Right ventricle myocardium superior (tissue), 1 donor: ENCODE measurements at places on chromosomes 3 and 15.

DNA sequence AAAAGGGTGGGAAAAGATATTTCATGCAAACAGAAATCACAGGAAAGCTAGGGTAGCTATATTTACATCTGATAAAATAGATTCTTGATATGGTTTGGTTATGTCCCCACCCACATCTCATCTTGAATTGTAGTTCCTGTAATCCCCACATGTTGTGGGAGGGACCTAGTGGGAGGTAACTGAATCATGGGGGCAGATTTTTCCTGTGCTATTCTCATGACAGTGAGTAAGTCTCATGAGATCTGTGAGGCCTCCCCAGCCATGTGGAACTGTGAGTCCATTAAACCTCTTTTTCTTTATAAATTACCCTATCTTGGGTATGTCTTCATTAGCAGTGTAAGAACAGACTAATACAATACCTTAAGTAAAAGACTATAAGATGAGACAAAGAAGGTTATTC, 558.1 kb downstream of the RSL24D1 start:
- no peak for DNase-seq

- DNase-seq = no peak
Measured at GRCh38 chr15:41792000-41792637, 17.8 kb downstream of the MAPKBP1 start.

- no peak for DNase-seq
Measured at GRCh38 chr3:114115143-114115542, 58.6 kb downstream of the QTRT2 start.

DNA sequence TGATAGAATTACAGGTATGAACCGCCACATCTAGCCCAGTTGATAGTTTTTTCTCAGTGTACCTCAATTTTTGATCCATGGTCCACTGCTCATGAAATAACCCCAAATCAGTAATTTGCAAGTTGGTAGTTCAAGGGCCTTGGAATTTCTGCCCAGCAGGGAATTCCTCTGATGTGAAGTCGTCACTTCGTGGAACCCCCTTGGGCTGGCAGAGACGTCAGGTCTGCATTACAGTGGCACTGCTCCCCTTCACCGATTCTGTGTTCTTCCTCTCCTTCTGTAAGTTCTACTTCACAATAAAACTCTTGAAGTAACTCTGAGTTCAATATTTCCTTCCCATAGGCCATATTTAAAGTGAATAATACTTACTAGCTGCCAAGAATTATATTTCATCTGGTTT, 881.0 kb downstream of the OTOL1 start:
- no peak for DNase-seq

- DNase-seq = no peak
Measured at GRCh38 chr3:79286882-79287281, 480.9 kb downstream of the ROBO1 start.

DNA sequence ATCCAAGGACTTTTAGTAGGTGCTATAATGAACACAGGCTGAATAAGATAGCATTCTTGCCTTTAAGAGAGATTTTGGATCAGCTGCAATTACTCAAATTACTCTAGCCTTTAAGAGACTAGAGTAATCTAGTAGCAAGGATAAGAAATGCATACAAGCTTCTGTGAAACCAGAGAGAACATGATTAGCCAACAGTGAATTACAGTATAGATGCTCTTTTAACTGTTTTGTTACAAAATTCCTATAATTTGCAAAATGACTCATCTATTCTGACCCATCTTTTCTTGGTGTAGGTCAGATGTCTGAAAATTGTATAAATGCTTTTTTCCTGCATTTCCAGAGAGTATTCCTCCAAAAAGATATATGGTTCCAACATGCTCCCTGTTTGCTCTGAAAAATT, 66.9 kb downstream of the CEP63 start:
- DNase-seq = no peak

GRCh38 chr15:36313021-36313420, 266.4 kb upstream of the CDIN1 start:
- DNase-seq = no peak

GRCh38 chr3:12686096-12686495, 22.2 kb upstream of the RAF1 start:
- no peak for DNase-seq

DNA sequence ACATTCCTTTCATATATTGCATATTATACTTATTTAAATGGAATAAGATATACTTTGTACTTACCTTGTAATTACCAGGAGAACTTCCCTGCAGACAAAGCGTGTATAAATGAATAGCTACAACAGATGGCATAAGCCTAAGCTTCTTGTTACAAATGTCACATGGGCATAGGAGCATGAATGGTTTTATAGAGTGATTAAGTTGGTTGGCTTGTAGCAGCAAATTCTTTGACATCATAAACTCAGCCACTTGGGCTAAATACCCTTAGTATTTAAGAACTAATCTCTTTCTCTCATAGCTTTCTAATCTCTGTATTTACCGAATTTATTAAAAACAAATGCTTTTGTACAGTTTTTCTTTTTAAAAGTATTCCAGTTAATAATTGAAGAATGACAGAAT, at the start of gene UBAP1L:
Gene UBAP1L, minus strand, starts transcription at position 115 of the 400 bp plus-strand sequence. CDS start 8,985 bp downstream, outside the sequence.
- DNase-seq = no peak

GRCh38 chr15:94670438-94671034, 439.2 kb downstream of the MCTP2 start:
- DNase-seq = no peak

- no peak for DNase-seq
Measured at GRCh38 chr15:89521605-89522004, 25.2 kb upstream of the RHCG start.

DNA sequence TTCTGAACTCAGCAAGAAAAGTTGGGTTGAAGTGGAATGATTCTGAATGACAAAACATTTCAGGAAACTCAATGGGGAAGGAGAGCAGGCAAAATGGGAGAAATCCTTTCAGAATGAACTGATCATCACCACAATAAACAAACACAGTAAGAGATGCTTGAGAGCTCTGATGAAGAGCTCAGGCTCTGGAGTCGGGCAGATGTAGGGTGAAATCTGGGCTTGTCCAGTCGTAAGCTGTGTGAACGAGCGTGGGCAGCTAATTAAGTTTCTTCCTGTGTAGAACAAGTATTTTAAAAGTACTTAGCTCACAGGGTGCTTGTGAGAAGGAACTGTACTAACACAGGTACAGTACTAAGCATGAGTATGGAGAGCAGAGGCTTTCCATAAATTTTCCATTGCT, 406.2 kb downstream of the FOXP1 start:
- DNase-seq = no peak

DNA sequence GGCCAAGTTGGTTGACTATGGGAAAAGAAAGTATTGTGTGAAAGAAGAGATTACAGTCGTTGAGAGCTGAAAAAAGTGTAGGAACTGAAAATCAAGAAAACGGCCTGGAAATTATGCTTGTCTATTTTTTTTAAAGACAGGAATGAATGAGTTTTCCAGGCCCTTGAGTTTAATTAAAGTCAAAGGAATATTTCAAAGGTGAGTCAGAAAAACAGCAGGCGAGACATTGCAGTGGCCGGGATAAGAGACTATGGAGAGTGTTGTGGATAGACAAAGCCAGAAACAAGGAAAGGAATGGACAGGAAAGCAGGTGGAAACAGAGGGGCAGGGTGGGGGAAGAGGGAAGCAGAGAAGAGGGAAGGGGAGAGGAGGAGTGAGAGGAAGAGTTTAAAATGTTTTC, 275.1 kb upstream of the LRTM1 start:
- no peak for DNase-seq

DNA sequence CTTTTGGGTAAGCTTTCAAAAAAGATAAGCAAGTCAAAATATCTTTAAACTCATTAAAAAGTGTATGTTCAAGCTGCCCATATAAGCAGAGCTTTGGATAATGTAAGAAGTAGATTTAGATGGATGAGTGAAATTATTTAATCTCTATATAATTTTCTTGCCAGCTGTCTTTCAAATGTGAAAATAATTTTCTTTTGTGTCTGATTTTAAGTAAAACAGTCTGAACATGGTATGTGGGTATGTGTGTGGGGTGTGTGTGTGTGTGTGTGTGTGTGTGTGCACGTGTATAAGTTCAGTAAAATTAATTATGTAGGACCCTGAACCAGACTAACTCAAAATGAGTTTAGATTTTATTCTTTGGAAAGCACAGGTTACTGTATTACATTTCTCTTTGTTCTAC, 155.2 kb upstream of the CGNL1 start:
- DNase-seq = no peak

GRCh38 chr3:151362751-151363174, 21.8 kb downstream of the P2RY12 start:
- DNase-seq = no peak

- DNase-seq = no peak
Measured at GRCh38 chr3:185342459-185343174, 20.3 kb upstream of the MAP3K13 start.

GRCh38 chr15:98143116-98143515, 182.6 kb downstream of the ARRDC4 start:
- DNase-seq = no peak

DNA sequence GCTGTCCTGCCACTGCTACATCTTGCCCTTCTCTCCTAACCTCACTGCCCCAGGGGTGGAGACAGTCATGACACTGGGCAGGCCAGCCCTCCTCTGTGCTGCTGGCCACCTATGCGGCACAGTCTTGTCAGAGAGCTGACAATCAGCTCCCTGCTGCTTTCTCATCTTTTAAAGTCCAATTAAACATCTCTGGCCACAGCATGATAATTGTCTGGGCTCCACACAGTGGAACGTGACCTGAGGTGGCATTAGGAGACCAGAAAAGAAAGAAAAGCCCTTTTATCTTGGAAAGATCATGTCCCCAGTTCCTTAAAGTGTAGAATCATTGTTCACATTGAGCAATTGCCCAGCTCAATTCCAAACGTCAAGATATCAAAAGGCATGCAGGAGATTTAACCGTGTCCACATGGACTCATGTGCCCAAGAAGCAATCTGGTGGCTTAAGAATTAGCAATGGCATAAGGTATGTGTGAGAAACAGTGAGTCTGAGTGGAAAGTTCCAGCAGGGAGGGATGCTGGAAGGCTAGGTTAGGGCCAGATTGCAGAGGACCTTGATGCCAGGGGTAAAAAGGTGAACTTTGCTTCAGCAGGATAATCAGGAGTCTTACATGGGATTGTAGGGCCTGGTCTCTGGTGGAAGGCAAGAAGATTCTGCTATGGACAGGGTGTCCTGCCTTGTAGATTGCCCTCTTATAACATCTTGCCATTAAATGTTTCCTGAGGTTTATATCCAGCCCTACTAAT, 15.3 kb upstream of the CACNA1D start:
- DNase-seq = no peak

DNA sequence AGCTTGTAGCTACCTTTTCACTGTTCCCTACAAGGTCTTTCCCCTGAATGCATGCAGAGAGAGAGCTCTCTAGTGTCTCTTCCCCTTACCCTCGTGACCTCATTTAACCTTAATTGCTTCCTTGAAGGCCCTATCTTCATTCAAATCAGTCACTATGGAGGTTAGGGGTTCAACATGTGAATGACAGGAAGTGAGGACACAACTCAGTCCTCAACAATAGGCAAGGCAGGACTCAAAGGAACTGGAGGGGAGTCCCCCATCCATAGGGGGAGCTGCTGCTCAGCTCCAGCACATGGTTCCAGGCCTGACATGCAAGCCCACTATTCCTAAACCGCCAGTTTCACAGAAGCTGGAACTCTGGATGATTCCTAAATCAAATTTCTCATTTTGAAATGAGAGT, 33.8 kb upstream of the GYG1 start:
- DNase-seq = no peak

DNA sequence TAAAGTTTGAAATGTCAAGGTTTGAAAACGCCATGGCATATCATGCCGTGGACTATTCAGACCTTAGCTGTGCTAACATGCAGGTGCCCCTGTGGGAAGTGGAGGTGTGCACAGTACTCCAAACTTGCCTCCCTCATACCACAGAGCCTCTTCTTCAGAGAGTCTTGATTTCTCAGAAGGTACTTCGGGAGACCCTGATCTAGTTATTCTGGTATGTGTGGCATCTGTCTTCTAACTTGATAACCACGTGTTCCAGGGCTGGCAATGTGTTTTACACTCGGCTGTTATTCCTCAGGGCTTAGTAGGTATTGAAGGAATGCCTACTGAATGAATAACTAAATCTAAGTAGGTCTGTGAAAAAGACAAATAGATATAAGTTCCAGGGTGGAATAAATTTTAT, 309.9 kb downstream of the CLSTN2 start:
- no peak for DNase-seq

GRCh38 chr15:38068626-38069391, 134.4 kb downstream of the TMCO5A start:
- DNase-seq = no peak

DNA sequence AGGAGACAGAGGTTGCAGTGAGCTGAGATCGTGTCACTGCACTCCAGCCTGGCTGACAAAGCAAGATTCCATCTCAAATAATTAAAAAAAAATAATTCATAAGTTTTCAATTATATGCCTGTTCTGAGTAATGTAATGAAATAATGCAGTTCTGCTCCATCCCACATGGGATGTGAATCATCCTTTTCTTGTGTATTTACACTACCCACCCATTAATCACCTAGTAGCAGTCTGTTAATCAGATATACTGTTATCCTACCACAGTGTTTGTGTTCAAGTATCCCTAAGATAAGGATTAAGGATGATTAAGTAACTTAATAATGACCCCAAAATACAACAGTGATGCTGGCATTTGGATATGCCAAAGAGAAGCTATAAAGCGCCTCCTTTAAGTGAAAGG, 38.8 kb downstream of the PIGB start:
- no peak for DNase-seq

GRCh38 chr3:31841515-31841914, 139.5 kb downstream of the OSBPL10 start:
- no peak for DNase-seq

DNA sequence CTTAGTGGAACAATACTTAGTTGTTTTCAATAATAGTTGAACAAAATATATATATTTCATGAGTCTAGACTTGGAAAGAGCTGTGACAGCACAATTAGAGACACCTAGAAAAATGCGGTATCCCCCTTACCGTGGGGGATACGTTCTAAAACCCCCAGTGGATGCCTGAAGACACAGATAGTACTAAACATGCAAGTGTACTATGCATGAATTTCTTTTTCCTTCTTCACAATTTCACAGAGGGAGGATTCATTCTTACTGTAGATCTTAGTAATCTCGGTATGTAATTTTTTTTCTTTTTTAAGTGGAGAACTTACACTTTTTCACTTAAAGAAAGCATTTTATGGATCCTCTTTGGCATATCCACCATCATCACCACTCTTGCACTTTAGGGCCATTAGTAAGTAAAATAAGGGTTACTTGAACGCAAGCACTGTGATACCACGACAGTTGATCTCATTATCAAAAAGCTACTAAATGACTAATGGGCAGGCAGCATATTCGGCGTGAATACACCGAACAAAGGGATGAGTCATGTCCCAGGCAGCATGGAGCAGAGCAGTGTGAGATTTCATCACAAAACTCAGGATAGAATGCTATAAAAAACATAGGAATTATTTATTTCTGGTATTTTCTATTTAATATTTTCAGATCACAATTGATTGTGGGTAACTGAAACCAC, 72.3 kb upstream of the ZNF280D start:
- DNase-seq = no peak

GRCh38 chr3:16768014-16768413, 116.7 kb upstream of the PLCL2 start:
- DNase-seq = no peak
